ENCODE measurements at places on chromosomes 16 and 17. TPM values are rescaled to one million over a fixed set of nuclear protein-coding genes. Genes with fewer than 3 reads are reported as not detected.
A peak's percentile ranks its signal among the peaks of the same experiment; 100 is the strongest.

DNA sequence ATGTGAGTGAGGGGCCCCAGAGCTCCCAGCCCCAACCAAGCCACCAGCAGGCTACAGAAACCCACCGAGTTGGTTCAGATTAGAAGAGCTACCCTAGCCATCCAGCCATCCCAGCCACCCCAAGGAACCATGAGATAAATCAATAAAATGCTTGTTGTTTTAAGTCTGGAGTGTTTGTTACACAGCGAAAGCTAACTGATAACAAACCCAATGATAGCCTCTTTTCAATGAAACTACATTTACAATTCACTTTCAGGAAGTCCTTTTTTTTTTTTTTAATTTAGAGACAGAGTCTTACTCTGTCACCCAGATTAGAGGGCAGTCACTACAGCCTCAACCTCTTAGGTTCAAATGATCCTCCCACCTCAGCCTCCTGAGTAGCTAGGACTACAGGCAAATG lies 215.0 kb upstream of the ZFHX3 start:
- H3K4me3 ChIP-seq = no peak overlapping the region
- H3K4me1 ChIP-seq = no peaks in the 10 kb centered on the region
- DNase-seq = no peak
- H3K27ac ChIP-seq = no peak overlapping the region

DNA sequence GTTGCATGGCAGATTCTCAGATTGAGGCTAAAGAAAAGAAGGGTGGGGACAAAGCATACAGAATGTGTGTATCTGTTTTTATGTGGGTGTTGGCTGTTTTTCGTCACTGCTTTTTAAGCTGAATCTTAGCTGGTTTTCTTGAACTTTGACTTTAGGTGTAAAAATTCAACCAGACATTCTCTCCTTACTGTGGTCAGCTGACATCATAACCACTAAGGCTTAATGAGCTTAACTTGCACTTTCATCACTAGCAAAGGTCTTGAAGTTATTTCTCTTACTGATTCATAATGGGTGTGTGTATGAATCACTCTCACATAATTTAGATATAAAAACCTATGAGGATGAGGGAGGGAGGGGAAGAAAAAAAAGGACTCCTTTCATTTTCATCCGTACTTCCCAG lies 4.0 kb upstream of the CDC6 start:
- H3K27ac ChIP-seq = no peak overlapping the region
- no peaks in the 10 kb centered on the region for H3K27me3 ChIP-seq
- no peak overlapping the region for H3K4me3 ChIP-seq
- no peak for DNase-seq
- H3K4me1 ChIP-seq = peaks cover 2% of the 10 kb centered on the region
- no peaks in the 10 kb centered on the region for H3K36me3 ChIP-seq

DNA sequence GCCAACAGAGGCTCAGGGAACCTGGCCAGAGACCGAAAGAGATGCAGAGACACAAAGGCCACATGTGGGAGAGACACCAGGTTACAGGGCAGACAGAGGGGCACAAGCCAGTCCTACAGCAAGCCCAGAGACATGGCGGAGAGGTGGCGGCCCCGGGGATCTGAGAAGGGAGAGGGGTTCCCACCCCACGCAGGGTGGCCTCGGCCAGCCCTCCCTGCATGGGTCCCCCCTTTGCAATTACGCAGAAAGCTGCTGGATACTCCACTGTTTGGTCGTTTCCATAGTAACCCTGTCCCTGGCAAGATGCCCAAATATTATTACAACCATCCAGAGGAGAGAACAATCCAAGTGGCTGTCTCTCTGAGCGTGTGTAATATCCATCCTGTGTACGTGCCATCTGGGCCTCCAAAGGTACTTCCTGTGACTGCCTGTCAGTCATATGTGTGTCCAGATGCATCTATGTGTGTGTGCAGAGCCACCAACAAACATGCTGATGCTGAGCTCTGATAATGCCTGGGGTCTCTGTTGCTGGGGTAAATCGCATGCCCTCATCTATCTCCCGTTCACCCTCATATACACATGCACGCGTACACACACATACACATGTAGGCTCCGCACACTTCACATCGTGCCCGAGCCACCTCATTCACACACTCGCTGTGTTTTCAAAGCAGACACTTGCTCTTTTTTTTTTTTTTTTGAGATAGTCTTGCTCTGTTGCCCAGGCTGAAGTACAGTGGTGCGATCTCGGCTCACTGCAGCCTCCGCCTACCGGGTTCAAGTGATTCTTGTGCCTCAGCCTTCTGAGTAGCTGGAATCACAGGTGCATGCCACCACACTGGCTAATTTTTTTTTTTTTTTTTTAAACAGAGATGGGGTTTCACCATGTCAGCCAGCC lies 5.5 kb downstream of the PCGF2 start:
- peaks cover 21% of the 10 kb centered on the region for H3K4me1 ChIP-seq
- no peak overlapping the region for H3K4me3 ChIP-seq
- peak; percentile 63 for DNase-seq
- H3K27ac ChIP-seq = peak overlapping the region; percentile 55
- no peaks in the 10 kb centered on the region for H3K27me3 ChIP-seq

DNA sequence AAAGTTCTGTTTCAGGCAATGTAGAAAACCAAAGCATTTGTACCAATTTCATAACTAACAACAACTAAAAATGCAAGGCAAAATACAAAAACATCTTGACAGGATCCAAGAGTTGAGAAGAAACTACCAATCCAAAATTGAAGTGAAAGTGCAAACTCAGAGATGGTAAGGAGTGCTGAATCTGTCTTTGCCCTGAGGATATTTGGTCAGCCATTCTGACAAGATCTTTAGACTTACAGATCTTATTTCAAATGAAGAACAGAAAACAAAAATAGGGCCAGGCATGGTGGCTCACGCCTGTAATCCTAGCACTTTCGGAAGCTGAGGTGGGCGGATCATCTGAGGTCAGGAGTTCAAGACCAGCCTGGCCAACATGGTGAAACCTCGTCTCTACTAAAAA lies 412.8 kb downstream of the ZFHX3 start:
- H3K27me3 ChIP-seq = no peaks in the 10 kb centered on the region
- no peaks in the 10 kb centered on the region for H3K36me3 ChIP-seq
- H3K4me3 ChIP-seq = no peak overlapping the region

The ARL4D gene
- total RNA-seq = 14.1 TPM
